HFFc6 (cell line): ENCODE measurements at places on chromosomes 7 and 10. TPM values are rescaled to one million over a fixed set of nuclear protein-coding genes. Genes with fewer than 3 reads are reported as not detected.

GRCh38 chr10:104080762-104081161, 4.9 kb downstream of the COL17A1 start:
- DNase-seq = peak; percentile 10
- H3K4me3 ChIP-seq = no peak overlapping the region
- H3K27me3 ChIP-seq = peaks cover 3% of the 10 kb centered on the region; the same call in 1 of the 2 replicates
- no peaks in the 10 kb centered on the region for H3K36me3 ChIP-seq
- H3K27ac ChIP-seq = no peak overlapping the region

- peak overlapping the region; percentile 36 for H3K27ac ChIP-seq
- peaks cover 2% of the 10 kb centered on the region; the same call in 1 of the 2 replicates for H3K27me3 ChIP-seq
- H3K4me1 ChIP-seq = peaks cover 33% of the 10 kb centered on the region
Observed at GRCh38 chr10:5428133-5428532, 15.8 kb downstream of the NET1 start.

GRCh38 chr7:150502519-150502918, 12.2 kb upstream of the GIMAP7 start:
- no peaks in the 10 kb centered on the region for H3K4me1 ChIP-seq
- H3K4me3 ChIP-seq = no peak overlapping the region
- H3K27ac ChIP-seq = no peak overlapping the region

The SLC29A3 gene
- 2.8 to 4.4 TPM (median 3.2 TPM) in 3 replicates for total RNA-seq

GRCh38 chr7:195010-195829, 2.8 kb downstream of the FAM20C start:
- H3K27me3 ChIP-seq = peaks cover 2% of the 10 kb centered on the region
- H3K4me1 ChIP-seq = peaks cover 36% of the 10 kb centered on the region
- peak overlapping the region; percentile 92 for H3K4me3 ChIP-seq
- peaks cover 21% of the 10 kb centered on the region for H3K36me3 ChIP-seq

GRCh38 chr7:50405221-50405620, 44.9 kb downstream of the FIGNL1 start:
- H3K36me3 ChIP-seq = no peaks in the 10 kb centered on the region
- peaks cover 29% of the 10 kb centered on the region for H3K27me3 ChIP-seq
- DNase-seq = no peak
- H3K4me1 ChIP-seq = no peaks in the 10 kb centered on the region
- no peak overlapping the region for H3K27ac ChIP-seq

The UBTD1 gene
- total RNA-seq = 35.0 to 43.9 TPM (median 38.3 TPM) in 3 replicates

- no peaks in the 10 kb centered on the region for H3K36me3 ChIP-seq
- peaks cover 10% of the 10 kb centered on the region for H3K4me1 ChIP-seq
- DNase-seq = no peak
- H3K27me3 ChIP-seq = peaks cover 8% of the 10 kb centered on the region
Observed at GRCh38 chr7:106205621-106206222, 79.1 kb downstream of the NAMPT start.

DNA sequence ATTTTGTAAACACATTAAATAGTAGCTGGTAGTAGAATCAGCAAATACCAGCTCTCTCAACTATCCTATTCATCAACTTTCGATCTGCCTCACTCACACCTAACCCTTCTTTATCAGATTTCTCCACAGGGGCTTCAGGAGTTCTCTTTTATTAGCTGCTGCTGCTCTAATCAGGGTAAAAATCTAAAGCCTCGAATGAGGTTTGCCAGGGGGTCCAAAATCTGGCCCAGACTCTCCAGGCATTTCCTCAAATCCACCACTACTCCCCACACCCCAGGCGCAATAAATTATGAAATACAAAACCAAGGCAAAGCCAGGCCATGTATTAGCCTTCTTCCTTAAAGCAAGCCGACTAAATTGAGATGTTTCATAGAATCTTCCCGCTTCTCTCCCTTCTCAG, 2.3 kb downstream of the RNF216 start:
- H3K4me1 ChIP-seq = peaks cover 52% of the 10 kb centered on the region
- no peaks in the 10 kb centered on the region for H3K27me3 ChIP-seq
- peaks cover 15% of the 10 kb centered on the region for H3K36me3 ChIP-seq

DNA sequence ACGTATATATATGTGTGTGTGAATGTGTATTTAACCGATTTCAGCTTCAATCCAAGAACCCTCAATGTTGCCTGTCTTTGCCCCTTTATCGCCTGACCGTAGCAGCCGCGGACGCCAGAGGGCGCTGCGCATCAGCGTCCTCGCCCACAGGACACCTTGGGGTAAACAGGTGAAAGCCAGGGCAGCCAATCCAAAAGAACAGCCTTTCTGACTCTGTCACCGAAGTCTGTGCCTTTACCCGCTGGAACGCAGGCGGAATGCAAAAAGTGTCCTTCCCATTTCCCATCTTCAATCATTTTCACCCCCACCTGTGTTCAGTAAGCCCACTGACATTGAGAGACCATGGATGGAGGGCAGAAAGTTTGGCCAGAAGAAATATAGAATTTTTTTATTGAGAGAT, 3.6 kb downstream of the NXPH1 start:
- no peak overlapping the region for H3K27ac ChIP-seq
- H3K36me3 ChIP-seq = peaks cover 10% of the 10 kb centered on the region; the same call in 1 of the 2 replicates
- H3K4me1 ChIP-seq = no peaks in the 10 kb centered on the region
- DNase-seq = no peak
